GM23248 (cell line): ENCODE measurements at places on chromosomes 3 and 15.

DNA sequence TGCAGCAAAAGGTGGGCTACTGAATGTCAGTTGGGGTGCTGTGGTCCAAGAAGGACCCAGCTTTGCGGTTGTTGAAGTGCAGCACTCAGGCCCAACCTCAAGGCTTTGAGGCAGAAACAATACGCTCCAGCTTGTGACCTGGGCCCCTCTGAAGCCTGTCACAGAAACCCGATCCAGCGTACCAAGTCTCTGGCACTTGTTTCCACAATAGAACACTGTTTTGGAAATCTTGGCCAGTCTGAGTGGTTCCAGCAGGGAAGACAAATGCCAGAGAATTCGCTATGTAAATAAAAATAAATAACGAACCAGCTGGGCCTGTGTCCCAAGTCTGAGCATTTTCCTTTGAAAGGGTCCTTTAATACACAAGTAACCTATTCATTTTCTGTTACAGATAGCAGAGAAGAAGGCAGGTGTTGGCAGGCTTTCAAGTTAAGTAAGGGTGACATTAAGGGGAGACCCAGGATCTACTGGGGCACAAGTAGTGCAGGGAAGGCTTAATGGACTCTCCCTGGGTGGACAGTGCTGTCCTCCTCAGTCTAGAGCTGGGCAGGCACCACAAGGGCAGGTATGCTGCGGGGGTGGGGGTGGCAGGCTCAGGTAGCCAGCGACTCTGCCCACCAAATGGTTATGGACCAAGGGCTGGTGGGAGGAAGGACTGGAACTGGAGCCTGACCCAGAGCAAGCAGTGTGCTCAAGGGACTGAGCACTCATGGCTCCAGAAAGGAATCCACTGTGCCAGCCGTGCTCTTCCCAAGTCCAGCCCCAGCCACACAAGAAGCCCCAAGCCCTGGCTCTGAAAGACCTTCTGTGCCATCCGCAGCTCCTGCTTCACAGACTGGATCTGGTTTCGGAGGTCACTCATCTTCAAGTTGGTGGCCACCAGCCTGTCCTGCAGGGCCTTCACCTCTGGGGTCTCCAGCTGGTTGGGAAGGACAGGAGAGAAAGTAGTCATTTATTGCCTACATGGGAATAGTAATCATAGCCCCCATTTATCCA is 26.3 kb downstream of the CCDC13 start:
- no peak for DNase-seq
- H3K4me3 ChIP-seq = no peak overlapping the region
- H3K27me3 ChIP-seq = no peaks in the 10 kb centered on the region

DNA sequence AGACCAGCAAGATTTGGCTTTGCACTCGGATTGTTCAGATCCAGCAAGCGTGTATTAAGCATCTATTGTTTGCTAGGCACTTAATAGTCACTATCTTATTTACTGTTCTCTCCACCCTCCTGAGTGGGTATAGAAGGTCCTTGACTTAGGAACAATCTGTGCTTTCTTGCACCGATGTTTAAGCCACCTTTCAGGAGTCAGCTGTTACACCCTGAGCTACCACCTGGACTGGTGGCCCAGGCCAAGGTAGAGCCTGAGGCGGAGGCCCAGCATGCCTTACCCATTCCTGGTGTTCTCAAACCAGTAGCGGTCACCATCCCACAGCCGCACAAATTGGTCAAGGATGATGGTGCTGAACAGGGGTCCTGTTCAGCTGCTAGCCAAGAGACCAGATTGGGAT is 10.0 kb downstream of the DUOX1 start:
- DNase-seq = no peak
- H3K4me3 ChIP-seq = no peak overlapping the region
- H3K27me3 ChIP-seq = no peaks in the 10 kb centered on the region
- H3K36me3 ChIP-seq = no peaks in the 10 kb centered on the region
- H3K4me1 ChIP-seq = no peaks in the 10 kb centered on the region

DNA sequence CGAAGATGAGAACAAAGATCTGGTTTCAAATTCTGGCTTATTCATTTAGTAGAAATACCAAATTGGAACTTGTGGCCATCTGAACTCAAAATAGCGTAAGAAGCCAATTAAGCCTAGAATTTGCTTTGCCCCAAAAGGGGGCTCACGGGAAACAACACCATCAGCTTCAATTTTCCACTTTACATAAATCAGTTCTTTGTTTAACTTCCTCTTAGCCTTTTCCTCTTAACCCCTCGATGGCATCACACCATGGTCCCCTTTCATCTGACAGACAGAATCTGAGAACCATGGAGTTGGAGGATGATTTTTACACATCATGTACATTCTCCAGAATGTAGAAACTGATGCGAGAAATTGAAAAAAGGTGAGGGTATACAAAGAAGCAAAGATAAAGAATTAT is 207.0 kb downstream of the FOXP1 start:
- H3K27me3 ChIP-seq = no peaks in the 10 kb centered on the region
- H3K27ac ChIP-seq = no peak overlapping the region
- no peaks in the 10 kb centered on the region for H3K4me1 ChIP-seq
- DNase-seq = no peak
- H3K36me3 ChIP-seq = no peaks in the 10 kb centered on the region
- H3K4me3 ChIP-seq = no peak overlapping the region

GRCh38 chr15:62244762-62245161 is 79.7 kb upstream of the C2CD4B start:
- no peak for DNase-seq
- H3K4me1 ChIP-seq = no peaks in the 10 kb centered on the region
- no peak overlapping the region for H3K27ac ChIP-seq
- H3K4me3 ChIP-seq = no peak overlapping the region
- no peaks in the 10 kb centered on the region for H3K36me3 ChIP-seq

GRCh38 chr3:15924914-15925313 is 127.1 kb upstream of the ANKRD28 start:
- no peak for DNase-seq
- H3K4me1 ChIP-seq = no peaks in the 10 kb centered on the region
- H3K4me3 ChIP-seq = no peak overlapping the region
- no peaks in the 10 kb centered on the region for H3K36me3 ChIP-seq

GRCh38 chr3:18058666-18059065 is 316.2 kb upstream of the TBC1D5 start:
- H3K4me1 ChIP-seq = peaks cover 24% of the 10 kb centered on the region
- H3K36me3 ChIP-seq = no peaks in the 10 kb centered on the region
- no peak overlapping the region for H3K27ac ChIP-seq

DNA sequence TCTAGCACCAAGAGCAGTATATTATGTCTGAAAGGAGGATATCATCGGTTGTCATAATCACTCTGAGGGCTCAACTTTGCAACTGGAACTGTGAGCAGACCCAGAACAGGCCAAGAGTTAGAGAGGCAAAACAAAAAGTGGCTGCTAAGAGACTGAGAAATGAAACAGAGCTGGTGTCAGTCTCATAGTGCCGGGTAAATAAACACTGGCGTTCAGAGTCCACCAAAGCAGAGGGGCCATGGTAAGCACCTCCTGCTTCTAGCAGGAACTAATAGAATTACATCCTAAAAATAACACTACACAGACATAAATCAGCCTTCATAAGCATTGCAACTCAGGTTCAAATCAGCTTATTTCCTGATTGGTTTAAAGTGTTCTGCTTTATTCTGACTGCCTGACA is 10.3 kb upstream of the IL12A start:
- no peaks in the 10 kb centered on the region for H3K4me1 ChIP-seq
- H3K27ac ChIP-seq = no peak overlapping the region
- H3K4me3 ChIP-seq = no peak overlapping the region

DNA sequence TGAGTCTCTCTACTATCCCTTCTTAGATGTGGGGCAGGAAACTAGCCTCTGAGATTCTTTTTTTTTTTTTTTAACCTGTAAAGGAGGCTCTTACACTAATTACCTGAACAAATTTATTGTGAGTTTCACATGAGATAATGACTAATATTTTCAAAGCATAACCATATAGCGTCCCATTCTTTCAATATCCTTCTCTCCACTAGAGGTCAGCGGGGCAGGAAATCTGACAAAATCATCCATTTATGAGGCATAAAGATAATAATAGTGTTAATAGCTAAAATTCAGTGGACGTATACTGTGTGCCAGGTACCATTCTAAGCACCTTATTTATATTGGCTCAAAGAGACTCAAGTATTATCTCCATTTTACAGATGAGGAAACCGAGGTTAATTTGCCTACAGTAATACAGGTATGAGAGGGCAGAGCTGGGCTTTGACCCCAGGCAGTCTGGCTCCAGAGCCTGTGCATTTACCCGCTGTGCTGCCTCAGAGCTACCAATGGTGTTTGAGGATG is 16.3 kb upstream of the SMAD6 start:
- no peak overlapping the region for H3K4me3 ChIP-seq
- H3K27ac ChIP-seq = no peak overlapping the region
- DNase-seq = peak; percentile 33
- H3K4me1 ChIP-seq = no peaks in the 10 kb centered on the region

- H3K27me3 ChIP-seq = no peaks in the 10 kb centered on the region
- H3K4me3 ChIP-seq = peak overlapping the region; percentile 77
- no peak for DNase-seq
- peak overlapping the region; percentile 79 for H3K27ac ChIP-seq
- H3K4me1 ChIP-seq = no peaks in the 10 kb centered on the region
- no peaks in the 10 kb centered on the region for H3K36me3 ChIP-seq
Measured at GRCh38 chr3:128681369-128681829, 30.8 kb upstream of the RPN1 start.

DNA sequence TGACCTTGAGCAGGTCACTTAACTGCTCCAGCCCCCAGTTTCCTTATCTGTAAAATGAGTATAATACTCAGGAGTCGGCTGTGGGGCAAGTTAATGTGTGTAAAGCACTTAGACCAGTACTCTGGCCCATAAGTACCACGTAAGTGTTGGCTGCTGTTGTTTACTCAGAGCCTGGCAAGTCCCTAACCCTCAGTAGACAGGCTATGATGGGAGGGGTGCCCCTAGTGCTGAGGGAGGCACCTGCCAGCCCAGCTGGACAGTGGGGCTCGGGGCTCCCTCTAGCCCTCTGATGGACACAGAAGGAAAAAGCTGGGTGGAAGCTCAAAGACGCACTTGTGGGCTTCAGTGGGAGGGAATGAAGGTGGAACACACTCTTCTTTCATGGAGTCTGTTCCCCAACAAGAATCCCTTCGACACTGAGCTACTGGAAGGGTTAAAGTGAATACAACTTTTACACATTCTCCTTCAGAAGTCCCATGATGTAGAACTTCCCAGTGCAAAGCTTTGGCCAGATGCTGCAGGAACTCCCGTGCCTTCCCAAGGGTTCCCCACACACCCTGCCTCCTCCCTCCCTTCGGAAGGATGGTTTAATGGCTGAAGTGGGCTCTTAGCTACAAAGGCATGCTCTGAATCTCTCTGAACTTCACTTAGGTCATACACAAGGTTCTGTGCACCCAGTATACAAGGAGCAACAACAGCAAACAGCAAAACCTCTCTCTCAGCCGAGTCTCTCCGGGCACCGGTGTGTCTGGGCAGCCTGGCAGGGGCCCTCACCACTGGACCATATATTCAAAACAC is 25.4 kb downstream of the TMEM44 start:
- DNase-seq = no peak
- H3K27me3 ChIP-seq = no peaks in the 10 kb centered on the region
- no peaks in the 10 kb centered on the region for H3K36me3 ChIP-seq

- H3K4me1 ChIP-seq = peaks cover 13% of the 10 kb centered on the region
- H3K36me3 ChIP-seq = no peaks in the 10 kb centered on the region
- DNase-seq = peak; percentile 20
- no peak overlapping the region for H3K27ac ChIP-seq
- H3K27me3 ChIP-seq = no peaks in the 10 kb centered on the region
Measured at GRCh38 chr3:147701195-147701594, 292.0 kb downstream of the ZIC1 start.

- H3K4me1 ChIP-seq = no peaks in the 10 kb centered on the region
- no peak overlapping the region for H3K27ac ChIP-seq
Measured at GRCh38 chr15:64800476-64800875, 25.0 kb downstream of the PIF1 start.

GRCh38 chr15:51861557-51862359 is 32.3 kb downstream of the TMOD3 start:
- DNase-seq = no peak
- H3K27me3 ChIP-seq = no peaks in the 10 kb centered on the region
- no peak overlapping the region for H3K27ac ChIP-seq
- H3K36me3 ChIP-seq = peaks cover 28% of the 10 kb centered on the region; the same call in 1 of the 2 replicates
- H3K4me1 ChIP-seq = 0 out of 2 replicates have a peak, but pooled peaks cover 5% of the 10 kb centered on the region

- H3K4me3 ChIP-seq = no peak overlapping the region
- no peaks in the 10 kb centered on the region for H3K36me3 ChIP-seq
- H3K4me1 ChIP-seq = peaks cover 11% of the 10 kb centered on the region
- no peak for DNase-seq
- no peak overlapping the region for H3K27ac ChIP-seq
Measured at GRCh38 chr15:74892313-74892712, 2.5 kb downstream of the MPI start.

- DNase-seq = no peak
- no peaks in the 10 kb centered on the region for H3K36me3 ChIP-seq
- no peak overlapping the region for H3K4me3 ChIP-seq
- H3K27me3 ChIP-seq = no peaks in the 10 kb centered on the region
- H3K4me1 ChIP-seq = 0 out of 2 replicates have a peak, but pooled peaks cover 5% of the 10 kb centered on the region
Measured at GRCh38 chr3:61901986-61902385, 340.6 kb downstream of the PTPRG start.

DNA sequence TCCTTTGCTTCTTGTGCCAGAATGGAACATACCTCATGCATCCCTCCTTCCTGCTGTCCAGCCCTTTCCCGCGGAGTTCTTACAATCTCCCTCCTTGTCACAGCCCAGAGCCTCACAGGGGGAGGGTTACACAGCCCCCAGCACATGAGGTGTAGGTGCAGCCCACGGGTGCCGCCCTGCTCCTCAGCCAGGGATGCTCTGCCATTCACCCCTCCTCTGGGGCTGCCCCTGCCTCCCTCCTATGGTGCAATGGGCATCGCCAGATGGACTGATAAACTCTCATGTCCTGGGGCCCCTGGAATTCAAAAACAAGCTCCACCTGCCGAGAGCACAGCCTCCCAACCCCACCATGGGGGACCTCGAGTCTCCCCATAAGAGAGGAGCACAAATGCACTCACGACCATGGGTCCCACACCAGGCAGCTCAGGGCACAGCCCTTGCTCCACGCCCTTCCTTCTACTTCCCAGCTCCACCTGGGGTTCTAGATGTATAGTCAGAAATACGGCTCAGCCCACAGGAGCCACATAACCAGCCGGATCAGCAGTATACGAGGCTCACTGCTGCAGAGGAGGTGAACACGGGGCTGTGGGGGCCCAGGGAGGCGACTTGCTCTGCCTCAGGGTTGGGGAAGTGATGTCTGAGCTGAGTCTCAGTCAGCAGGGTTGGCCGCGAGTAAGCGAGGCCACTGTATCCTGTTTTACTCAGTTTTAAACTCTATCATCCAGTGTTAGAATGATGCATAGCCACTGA is 269.7 kb upstream of the LYSMD4 start:
- H3K27me3 ChIP-seq = no peaks in the 10 kb centered on the region
- no peaks in the 10 kb centered on the region for H3K36me3 ChIP-seq
- H3K4me1 ChIP-seq = no peaks in the 10 kb centered on the region
- no peak overlapping the region for H3K27ac ChIP-seq
- H3K4me3 ChIP-seq = no peak overlapping the region
